Left ventricle myocardium inferior (tissue), 1 donor: ENCODE measurements at places on chromosomes 1 and 21. TPM values are rescaled to one million over a fixed set of nuclear protein-coding genes. Genes with fewer than 3 reads are reported as not detected.

GNG5 gene
- total RNA-seq: 170 TPM

DNA sequence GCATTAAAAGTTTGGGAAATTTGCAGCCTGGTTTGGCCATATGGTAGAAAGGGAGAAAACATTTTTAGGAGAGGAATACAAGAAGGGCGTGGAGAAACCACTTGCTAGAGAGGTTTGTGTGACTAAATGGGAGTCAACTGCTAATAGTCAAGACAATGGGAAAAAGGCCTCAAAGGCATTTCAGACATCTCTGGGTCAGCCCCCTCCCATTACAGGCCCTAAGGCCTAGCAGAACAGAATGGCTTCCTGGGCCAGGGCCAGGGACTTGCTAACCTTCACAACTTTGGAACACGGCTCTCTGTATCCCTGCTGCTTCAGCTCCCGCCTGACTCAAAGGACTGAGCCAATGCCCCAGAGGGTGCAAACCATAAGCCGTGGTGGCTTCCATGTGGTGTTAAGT is 752.3 kb upstream of the ADAMTS5 start:
- H3K27ac ChIP-seq: no peak overlapping the region
- no peak for DNase-seq
- H3K4me3 ChIP-seq: no peak overlapping the region

CLCA4 gene
- 0.27 TPM for total RNA-seq

NEGR1 gene
- 9.7 TPM for total RNA-seq

- peak overlapping the region; percentile 77 for H3K4me3 ChIP-seq
- DNase-seq: no peak
- H3K27me3 ChIP-seq: no peaks in the 10 kb centered on the region
- H3K27ac ChIP-seq: peak overlapping the region; percentile 17
- peaks cover 76% of the 10 kb centered on the region for H3K4me1 ChIP-seq
These were observed 6.3 kb downstream of the DNAJB4 start for GRCh38 chr1:78011050-78011449.

PLA2G2D gene
- total RNA-seq: not detected

S100A9 gene
- total RNA-seq: 62.2 TPM

GRCh38 chr1:15004396-15004795 is 149.2 kb upstream of the TMEM51 start:
- no peak overlapping the region for H3K4me3 ChIP-seq
- no peak for DNase-seq
- no peaks in the 10 kb centered on the region for H3K27me3 ChIP-seq
- no peak overlapping the region for H3K27ac ChIP-seq
- no peaks in the 10 kb centered on the region for H3K36me3 ChIP-seq

GBP7 gene
- total RNA-seq: 0.11 TPM

- H3K4me3 ChIP-seq: peak within 1 kb of the TSS; percentile 69
- H3K36me3 ChIP-seq: no peaks in the 10 kb centered on the region
- peak within 1 kb of the TSS; percentile 86 for H3K27ac ChIP-seq
These were observed at the start of gene MTMR11 for GRCh38 chr1:149936170-149936991. MTMR11 (minus strand) TSS chr1:149936879; CDS start chr1:149936647, 232 bp downstream.

GRCh38 chr1:171985639-171986038 is 144.3 kb downstream of the DNM3 start:
- no peak overlapping the region for H3K27ac ChIP-seq
- peaks cover 5% of the 10 kb centered on the region for H3K36me3 ChIP-seq
- peaks cover 11% of the 10 kb centered on the region for H3K4me1 ChIP-seq
- H3K27me3 ChIP-seq: no peaks in the 10 kb centered on the region

GRCh38 chr1:47184090-47184821 is 5.6 kb downstream of the PDZK1IP1 start:
- no peaks in the 10 kb centered on the region for H3K36me3 ChIP-seq
- peaks cover 39% of the 10 kb centered on the region for H3K27me3 ChIP-seq
- H3K4me1 ChIP-seq: peaks cover 15% of the 10 kb centered on the region
- DNase-seq: no peak
- H3K27ac ChIP-seq: no peak overlapping the region
- H3K4me3 ChIP-seq: no peak overlapping the region

AJAP1 gene
- 0.16 TPM for total RNA-seq

DNAJC28 gene
- total RNA-seq: 6.5 TPM

GRCh38 chr1:116972674-116973030 is 28.9 kb upstream of the CD101 start:
- no peak overlapping the region for H3K4me3 ChIP-seq
- H3K4me1 ChIP-seq: peaks cover 24% of the 10 kb centered on the region
- H3K27me3 ChIP-seq: no peaks in the 10 kb centered on the region

- H3K4me3 ChIP-seq: no peak overlapping the region
- H3K27me3 ChIP-seq: peaks cover 60% of the 10 kb centered on the region
- no peaks in the 10 kb centered on the region for H3K36me3 ChIP-seq
- DNase-seq: no peak
- no peaks in the 10 kb centered on the region for H3K4me1 ChIP-seq
- no peak overlapping the region for H3K27ac ChIP-seq
These were observed 43.1 kb upstream of the HMGB4 start for GRCh38 chr1:33820804-33821203.

B3GALNT2 gene
- 23.0 TPM for total RNA-seq

DNA sequence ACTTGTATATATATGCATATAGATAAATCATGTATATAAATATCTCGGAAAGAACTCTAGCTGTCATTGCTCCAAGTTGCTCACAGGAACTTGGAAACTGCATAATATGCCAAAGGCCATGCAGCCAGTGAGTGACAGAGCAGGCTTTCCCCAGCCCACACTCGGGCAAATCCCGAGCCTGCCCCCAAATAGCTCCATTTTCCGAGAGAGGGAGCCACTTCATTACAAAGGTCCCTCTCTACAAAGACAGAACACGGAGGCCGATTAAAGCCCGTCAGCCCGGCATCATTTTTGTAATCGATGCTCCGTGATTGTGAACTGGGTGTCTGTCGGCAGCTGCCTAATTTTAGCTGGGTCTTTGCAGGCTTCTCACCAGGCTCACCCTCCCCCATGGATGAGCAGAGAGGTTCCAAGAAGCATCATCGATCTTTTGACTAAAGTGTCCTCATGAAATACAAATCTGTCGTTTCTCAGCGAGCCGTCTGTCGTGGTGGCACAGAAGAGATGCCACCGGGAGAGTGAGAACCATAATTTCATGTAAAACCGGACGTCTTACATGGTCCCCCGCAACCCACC is 663.9 kb downstream of the PTPRU start:
- peaks cover 31% of the 10 kb centered on the region for H3K4me1 ChIP-seq
- H3K27me3 ChIP-seq: peaks cover 8% of the 10 kb centered on the region
- DNase-seq: no peak
- H3K36me3 ChIP-seq: no peaks in the 10 kb centered on the region

GRCh38 chr1:9960011-9960410 is 16.7 kb downstream of the NMNAT1 start:
- no peaks in the 10 kb centered on the region for H3K36me3 ChIP-seq
- H3K4me1 ChIP-seq: no peaks in the 10 kb centered on the region
- DNase-seq: no peak

- no peaks in the 10 kb centered on the region for H3K36me3 ChIP-seq
- H3K4me3 ChIP-seq: no peak overlapping the region
- no peaks in the 10 kb centered on the region for H3K4me1 ChIP-seq
- no peak overlapping the region for H3K27ac ChIP-seq
- H3K27me3 ChIP-seq: peaks cover 65% of the 10 kb centered on the region
These were observed 535.0 kb downstream of the AJAP1 start for GRCh38 chr1:5189384-5189783.

DNA sequence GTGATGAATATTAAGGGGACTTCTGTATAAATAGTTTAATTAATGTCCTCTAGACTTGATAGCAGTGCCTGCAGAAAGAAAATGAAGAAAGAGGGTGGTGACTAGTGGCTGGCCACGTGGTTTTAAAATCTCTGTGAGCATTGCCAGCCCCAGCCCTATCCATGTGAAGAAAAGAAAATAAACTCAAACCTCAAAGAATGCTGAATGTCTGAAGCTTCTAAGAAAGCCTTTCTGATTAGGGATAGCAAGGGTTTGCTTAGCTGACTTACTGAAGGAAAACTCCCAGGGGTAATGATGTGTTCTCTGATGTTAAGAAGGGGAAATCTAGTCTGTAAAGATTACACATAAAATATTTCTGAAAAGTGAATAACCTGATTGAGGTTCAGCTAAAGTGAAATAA is 31.8 kb downstream of the ADGRL2 start:
- H3K27me3 ChIP-seq: no peaks in the 10 kb centered on the region
- peak overlapping the region; percentile 42 for H3K27ac ChIP-seq
- DNase-seq: no peak
- H3K4me3 ChIP-seq: no peak overlapping the region

GRCh38 chr1:202586018-202586821 is 124.0 kb downstream of the SYT2 start:
- H3K27ac ChIP-seq: peak overlapping the region; percentile 90
- peaks cover 98% of the 10 kb centered on the region for H3K4me1 ChIP-seq
- H3K4me3 ChIP-seq: no peak overlapping the region
- peaks cover 25% of the 10 kb centered on the region for H3K36me3 ChIP-seq
- no peaks in the 10 kb centered on the region for H3K27me3 ChIP-seq
- DNase-seq: no peak

TDRD10 gene
- 2.6 TPM for total RNA-seq

DNA sequence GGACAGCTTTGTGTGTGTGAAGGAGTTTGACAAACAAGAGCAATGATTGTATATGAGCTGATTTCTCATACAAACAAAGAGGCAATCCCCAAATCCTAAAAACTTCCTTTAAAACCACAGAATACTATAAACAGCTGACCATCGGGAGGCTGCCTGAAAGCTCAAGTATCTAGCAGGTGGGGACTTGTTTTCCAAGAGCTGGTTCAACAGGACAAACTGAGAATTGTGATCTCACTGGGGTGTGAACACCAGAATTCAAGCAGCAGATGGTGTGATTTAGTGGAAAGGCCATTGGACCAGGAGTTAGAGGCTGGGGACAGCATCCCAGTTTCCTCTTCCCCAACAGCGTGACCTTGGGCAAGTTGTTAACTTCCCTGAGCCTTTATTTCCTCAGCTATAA is 13.9 kb downstream of the LMX1A start:
- no peaks in the 10 kb centered on the region for H3K4me1 ChIP-seq
- no peak for DNase-seq
- H3K36me3 ChIP-seq: no peaks in the 10 kb centered on the region
- peaks cover 95% of the 10 kb centered on the region for H3K27me3 ChIP-seq

DNA sequence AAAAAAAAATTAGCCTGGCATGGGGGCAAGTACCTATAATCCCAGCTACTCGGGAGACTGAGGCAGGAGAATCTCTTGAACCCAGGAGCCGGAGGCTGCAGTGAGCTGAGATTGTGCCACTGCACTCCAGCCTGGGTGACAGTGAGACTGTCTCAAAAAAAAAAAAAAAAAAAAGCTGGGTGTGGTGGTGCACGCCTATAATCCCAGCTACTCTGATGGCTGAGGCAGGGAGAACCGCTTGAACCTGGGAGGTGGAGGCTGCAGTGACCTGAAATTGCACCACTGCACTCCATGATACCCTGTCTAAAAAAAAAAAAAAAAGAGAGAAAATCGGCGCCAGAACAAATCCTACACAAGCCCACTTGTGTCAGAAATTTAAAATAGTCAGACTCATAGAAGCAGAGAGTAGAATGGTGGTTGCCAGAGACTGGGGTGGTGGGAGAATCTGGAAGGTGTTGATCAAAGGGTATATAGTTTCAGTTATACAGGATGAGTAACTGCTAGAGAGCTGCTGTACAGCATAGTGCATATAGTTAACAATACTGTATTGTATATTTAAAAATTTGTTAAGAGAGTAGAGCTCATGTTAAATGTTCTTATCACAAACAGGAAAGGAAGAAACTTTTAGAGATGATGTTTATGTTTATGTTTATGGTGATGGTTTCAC is 9.6 kb downstream of the DIP2A start:
- peaks cover 20% of the 10 kb centered on the region for H3K4me1 ChIP-seq
- no peak for DNase-seq
- H3K27ac ChIP-seq: no peak overlapping the region
- no peak overlapping the region for H3K4me3 ChIP-seq
- no peaks in the 10 kb centered on the region for H3K27me3 ChIP-seq

DNA sequence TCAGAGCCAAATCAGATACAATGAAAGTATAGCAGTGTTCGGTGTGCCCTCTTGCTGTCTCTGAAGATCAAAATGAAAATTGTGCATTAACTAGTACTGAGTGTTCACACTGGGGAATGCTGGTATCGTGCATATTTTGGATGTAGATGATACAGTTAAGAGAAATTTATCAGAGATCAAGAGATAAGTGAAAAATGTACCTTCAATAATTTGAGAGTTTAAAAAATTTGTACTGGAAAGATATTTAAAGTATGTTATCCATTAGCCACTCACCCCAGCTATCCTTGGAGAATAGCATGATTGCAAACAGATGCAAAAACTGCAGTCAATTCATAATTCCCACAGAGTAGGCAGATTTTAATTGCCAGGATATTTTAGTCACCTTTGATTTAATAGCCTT is 56.4 kb downstream of the GREM2 start:
- no peak for DNase-seq
- no peaks in the 10 kb centered on the region for H3K36me3 ChIP-seq
- H3K4me1 ChIP-seq: no peaks in the 10 kb centered on the region
- H3K27me3 ChIP-seq: no peaks in the 10 kb centered on the region

- H3K36me3 ChIP-seq: no peaks in the 10 kb centered on the region
- peak overlapping the region; percentile 97 for H3K27ac ChIP-seq
- peak; percentile 53 for DNase-seq
- H3K4me3 ChIP-seq: peak overlapping the region; percentile 95
- H3K4me1 ChIP-seq: peaks cover 70% of the 10 kb centered on the region
- H3K27me3 ChIP-seq: no peaks in the 10 kb centered on the region
These were observed 590 bp downstream of the FOXJ3 start for GRCh38 chr1:42334240-42335049.

GRCh38 chr21:43192501-43193081 is 23.8 kb downstream of the CRYAA start:
- H3K4me3 ChIP-seq: no peak overlapping the region
- H3K4me1 ChIP-seq: peaks cover 48% of the 10 kb centered on the region
- H3K27ac ChIP-seq: no peak overlapping the region
- no peak for DNase-seq
- H3K27me3 ChIP-seq: peaks cover 31% of the 10 kb centered on the region
- no peaks in the 10 kb centered on the region for H3K36me3 ChIP-seq

DNA sequence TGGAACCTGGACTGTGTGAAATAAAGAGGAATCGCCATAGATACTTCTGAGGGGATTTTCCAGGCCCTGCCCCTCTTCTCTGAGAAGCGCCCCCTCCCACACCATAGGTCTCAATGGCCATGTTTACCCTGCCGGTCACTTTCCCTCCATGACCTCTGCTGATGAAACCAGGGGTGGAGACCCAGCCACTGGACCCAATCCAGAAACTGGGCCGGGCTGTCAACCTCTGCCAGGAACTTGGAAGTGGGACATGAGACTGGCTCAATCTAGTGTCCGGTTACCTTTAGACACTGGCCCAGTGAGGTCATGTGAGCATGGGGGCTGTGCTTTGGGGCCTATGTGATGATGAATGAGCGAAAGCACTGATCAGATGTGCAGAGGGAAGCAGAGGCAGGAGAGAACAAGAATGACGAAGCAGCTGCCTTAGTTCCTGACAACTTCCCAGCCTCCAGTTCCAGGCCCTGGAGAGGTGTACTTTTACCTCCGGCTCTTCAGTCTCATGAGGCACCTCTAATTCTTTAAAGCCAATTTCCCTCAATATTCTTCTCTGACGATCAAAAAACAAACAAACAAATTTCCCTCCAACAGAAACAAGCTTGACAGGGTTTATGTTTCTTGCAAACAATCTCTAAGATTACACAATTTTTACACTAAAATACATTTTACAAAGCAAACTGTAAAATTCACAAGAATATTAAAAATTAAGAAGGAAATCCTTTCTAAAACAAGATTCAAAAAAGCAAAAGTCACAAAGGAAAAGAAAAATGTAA is 4.9 kb downstream of the ASAP3 start:
- H3K27me3 ChIP-seq: no peaks in the 10 kb centered on the region
- no peak overlapping the region for H3K4me3 ChIP-seq
- H3K4me1 ChIP-seq: peaks cover 88% of the 10 kb centered on the region
- peak; percentile 87 for DNase-seq
